Right atrium auricular region (tissue), 2 donors: ENCODE measurements at places on chromosomes 7 and 10. TPM values are rescaled to one million over a fixed set of nuclear protein-coding genes. Genes with fewer than 3 reads are reported as not detected.

Gene LIPJ
- total RNA-seq = 0.08 TPM

Gene DGKB
- total RNA-seq = 0.63 TPM

Gene ARHGAP22
- 1.8 TPM for total RNA-seq

Gene HSPA12A
- total RNA-seq = 10.1 TPM

Gene SPACDR
- total RNA-seq = not detected

Gene CLDN4
- total RNA-seq = 0.41 TPM

Gene ELFN1
- total RNA-seq = 15.3 TPM

Gene HTRA1
- 76.3 TPM for total RNA-seq

Gene SFTPA2
- not detected for total RNA-seq

Gene NANOS1
- 5.2 TPM for total RNA-seq

Gene PANK1
- 15.5 TPM for total RNA-seq

Gene MBL2
- total RNA-seq = not detected

Gene LLCFC1
- not detected for total RNA-seq

Gene DIP2C
- 23.8 TPM for total RNA-seq

Gene ANXA11
- total RNA-seq = 266 TPM

Gene BAMBI
- 61.1 TPM for total RNA-seq

Gene C10orf88
- total RNA-seq = 4.4 TPM

Gene PAX2
- not detected for total RNA-seq

Gene CYP2C8
- total RNA-seq = not detected

Gene ZNF467
- total RNA-seq = 3.2 TPM

Gene RADIL
- 7.7 TPM for total RNA-seq

Gene FAM237B
- not detected for total RNA-seq

Gene OPN4
- 0.31 TPM for total RNA-seq

Gene CLRN3
- not detected for total RNA-seq

Gene CARD11
- total RNA-seq = 0.55 TPM

Gene TMEM229A
- total RNA-seq = 1.1 TPM

Gene NUTM2D
- 4.8 TPM for total RNA-seq

Gene GIMAP6
- 21.5 TPM for total RNA-seq

Gene GHRHR
- not detected for total RNA-seq

Gene ABCC2
- 0.15 TPM for total RNA-seq

Gene SLC37A3
- 26.6 TPM for total RNA-seq

Gene PRR15
- 26.3 TPM for total RNA-seq

Gene SLC39A12
- total RNA-seq = not detected

Gene GPR37
- not detected for total RNA-seq

Gene SRRM3
- total RNA-seq = 27.1 TPM

Gene CCL24
- not detected for total RNA-seq

Gene SEC24C
- 38.5 TPM for total RNA-seq

Gene UCN3
- not detected for total RNA-seq

Gene ACSM6
- not detected for total RNA-seq

Gene LRMDA
- total RNA-seq = 19.1 TPM

Gene PALD1
- 4.9 TPM for total RNA-seq

Gene XRCC2
- 0.20 TPM for total RNA-seq

Gene PRLHR
- total RNA-seq = not detected

Gene WNT8B
- total RNA-seq = not detected

Gene FAS
- 12.2 TPM for total RNA-seq

Gene SLC13A4
- total RNA-seq = 0.12 TPM
